Effector memory CD4-positive, alpha-beta T cell (primary cell): ENCODE measurements at places on chromosomes 11 and 22.
A peak's percentile ranks its signal among the peaks of the same experiment; 100 is the strongest.

DNA sequence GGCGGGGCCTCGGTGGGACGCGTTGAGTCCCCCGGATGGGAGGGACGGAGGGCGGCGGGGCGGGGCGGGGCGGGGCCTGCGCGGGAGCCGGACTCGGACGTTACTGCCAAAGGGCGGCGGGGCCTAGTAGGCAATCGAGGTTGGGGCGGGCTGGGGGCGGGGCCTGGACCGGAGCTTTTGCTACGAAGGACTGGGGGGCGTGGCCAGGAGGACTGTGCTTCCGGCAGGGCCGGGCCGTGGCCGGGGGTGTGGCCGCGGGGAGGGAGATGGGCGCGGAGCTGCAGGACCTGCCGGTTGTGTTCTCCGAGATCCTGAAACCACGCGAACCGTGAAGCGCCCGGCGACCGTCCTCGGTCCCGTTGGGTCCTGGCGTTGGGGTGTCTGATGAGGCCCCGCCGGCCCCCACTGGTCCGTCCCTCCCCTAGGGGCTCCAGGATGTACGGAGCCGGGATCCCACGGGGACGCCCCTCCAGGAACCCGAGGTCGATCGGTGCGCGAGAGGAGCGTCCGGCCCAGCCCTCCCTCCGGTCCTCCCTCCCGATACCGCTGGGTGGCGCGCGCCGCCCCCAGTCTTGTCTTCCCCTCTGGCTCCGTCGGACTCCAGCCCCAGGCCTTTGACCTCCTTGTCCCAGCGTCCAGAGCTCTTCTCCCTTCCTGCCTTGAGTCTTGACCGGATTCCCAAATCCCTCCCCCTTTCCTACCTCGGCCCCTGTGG lies 648 bp upstream of the NUDT8 start:
- DNase-seq, result peak; percentile 93

- no peak for DNase-seq
These were observed 89.9 kb downstream of the PPP6R3 start for GRCh38 chr11:68550485-68550817.

- DNase-seq, result no peak
These were observed 154.1 kb downstream of the COMMD9 start for GRCh38 chr11:36135076-36135475.

DNA sequence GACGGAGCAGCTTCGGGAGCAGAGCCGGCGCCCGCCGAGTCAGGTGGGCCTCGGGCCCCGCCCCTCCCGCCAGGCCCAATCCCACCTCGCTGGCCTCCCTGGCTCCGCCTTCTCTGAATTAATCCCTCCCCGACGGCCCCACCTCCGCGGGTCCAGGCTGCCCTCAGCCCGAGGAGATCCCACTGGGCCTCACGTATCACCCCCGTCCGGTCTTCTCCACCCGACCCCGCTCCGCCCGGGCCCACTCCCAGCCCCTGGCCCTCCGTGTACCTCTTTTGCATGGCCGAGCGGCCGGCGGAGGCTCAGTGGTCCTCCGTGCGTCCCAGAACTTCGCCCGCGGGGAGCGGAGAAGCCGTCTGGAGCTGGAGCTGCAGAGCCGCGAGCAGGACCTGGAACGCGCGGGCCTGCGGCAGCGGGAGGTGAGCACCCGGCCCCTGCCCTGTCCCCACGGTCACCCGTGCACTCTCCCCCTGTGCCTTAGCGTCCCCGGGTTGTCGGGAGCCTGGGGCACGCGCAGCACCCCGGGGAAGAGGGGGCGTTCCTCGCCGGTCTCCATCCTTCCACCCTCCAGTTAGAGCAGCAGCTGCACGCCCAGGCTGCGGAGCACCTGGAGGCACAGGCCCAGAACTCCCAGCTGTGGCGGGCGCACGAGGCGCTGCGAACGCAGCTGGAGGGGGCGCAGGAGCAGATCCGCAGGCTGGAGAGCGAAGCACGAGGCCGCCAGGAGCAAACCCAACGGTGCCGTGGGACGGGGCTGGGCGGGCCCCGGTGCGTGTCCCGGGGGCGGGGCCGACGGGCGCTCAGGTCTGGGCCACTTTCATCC lies 2.2 kb upstream of the CD151 start:
- DNase-seq, result peak; percentile 42

DNA sequence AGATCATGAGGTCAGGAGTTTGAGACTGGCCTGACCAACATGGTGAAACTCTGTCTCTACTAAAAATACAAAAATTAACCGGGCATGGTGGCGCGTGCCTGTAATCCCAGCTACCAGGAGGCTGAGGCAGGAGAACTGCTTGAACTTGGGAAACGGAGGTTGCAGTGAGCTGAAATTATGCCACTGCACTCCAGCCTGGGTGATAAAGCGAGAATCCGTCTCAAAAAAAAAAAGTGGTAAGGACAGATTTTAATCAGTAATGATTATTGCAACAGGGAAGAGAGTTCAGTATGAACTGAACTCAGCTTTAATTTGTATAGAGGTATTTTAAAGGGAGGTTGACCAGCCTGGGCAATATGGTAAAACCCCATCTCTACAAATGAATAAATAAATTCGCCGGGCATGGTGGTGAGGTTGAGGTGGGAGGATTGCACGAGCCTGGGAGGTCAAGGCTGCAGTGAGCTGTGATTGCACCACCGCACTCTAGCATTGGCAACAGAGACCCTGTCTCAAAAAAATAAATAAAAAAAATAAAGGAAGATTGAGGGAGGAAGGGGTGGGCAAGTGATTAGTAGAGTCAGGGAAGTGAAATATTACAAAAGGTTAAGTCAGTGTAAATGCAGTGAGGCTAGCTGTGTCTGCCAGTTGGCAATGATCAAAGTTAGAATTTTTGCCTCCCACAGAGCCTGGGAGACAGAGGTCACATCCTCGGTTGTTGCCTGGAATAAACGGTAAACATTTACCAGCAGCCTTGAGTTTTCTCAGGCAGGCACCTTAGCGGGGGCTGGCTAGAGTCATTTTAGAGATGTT lies 2.6 kb upstream of the MCM5 start:
- DNase-seq, result no peak
